ENCODE measurements at places on chromosomes 1 and 21.

DNA sequence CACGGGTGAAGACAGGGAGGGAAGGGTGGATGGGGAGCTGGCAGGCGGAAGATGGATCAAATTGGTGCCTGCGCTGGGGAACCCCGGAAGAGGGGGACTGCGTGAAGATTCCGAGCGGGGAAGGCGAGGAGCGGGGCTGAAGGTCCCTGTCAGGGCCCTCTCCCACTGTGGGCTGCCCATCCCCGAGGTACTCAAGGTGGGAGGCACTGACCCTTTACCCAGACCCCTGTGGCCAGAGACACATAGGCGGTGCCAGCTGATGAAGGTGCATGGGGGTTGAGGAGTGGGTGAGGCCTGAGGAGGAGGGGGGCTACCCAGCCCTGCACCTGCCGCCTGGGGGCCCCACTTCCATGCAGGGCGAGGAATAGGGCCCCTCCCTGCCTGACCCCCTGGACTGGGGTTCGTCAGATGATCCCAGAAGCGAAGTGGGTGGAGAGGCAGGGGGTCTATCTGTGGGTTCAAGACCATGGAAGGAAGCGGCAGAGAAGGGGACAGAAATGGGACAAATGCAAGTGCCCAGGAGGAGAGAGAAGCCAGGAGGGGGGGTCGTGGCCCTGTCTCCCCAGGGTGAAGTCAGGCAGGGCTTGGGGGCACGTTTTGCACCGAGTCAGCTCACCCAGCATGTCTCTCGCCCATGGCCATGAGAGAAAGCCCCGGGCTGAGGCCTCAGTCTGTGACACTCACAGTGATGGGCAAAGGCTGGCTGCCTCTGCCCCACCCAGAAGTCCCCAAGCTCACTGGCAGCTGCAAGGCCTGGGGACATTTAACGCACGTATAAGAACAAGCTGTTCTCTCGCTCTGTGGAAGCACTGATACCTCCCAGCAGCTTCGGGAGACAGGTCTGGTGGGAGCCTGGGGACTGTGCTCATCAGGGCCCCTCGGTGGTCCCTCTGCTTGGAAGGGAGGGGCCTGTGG is 7.0 kb upstream of the MMEL1 start:
- no peak for DNase-seq

- no peak for DNase-seq
Measured at GRCh38 chr1:7842517-7842916, 10.3 kb downstream of the UTS2 start.

DNA sequence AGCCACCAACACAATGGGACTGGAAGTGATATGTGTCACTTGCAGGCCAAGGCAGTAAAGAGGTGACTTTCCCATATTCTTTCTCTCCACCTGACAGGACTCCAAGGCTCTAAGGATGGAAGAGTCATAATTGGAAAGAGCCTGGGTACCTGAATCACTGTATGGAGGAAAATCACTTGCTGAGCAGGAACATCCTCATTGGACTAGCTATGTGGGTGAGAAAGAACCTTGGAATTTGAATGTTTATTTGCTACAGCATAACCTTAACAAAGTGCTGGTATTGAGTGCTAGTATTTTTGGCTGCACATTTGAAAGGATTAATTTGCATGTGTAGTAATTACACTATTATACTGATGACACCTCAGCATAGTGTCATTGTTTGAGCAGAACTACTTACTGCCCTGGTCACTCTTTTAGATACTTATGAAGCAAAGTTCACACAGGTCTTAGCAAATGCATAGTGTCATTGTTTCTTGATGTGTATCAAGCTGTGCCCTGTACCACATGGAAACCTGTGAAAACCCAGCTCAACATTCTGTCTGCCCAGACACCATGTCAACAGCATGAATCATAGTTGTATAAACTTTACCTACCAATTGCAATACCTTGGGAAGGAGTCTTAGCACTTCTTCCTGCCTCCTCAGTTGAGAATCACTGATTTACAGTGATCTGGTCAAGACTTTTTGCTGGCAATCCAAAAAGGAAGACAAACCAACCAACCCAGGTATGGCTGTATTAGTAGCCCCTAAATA is 5.1 kb upstream of the S100A10 start:
- no peak for DNase-seq

GRCh38 chr1:89781494-89782126 is 39.2 kb upstream of the LRRC8D start:
- no peak for DNase-seq

DNA sequence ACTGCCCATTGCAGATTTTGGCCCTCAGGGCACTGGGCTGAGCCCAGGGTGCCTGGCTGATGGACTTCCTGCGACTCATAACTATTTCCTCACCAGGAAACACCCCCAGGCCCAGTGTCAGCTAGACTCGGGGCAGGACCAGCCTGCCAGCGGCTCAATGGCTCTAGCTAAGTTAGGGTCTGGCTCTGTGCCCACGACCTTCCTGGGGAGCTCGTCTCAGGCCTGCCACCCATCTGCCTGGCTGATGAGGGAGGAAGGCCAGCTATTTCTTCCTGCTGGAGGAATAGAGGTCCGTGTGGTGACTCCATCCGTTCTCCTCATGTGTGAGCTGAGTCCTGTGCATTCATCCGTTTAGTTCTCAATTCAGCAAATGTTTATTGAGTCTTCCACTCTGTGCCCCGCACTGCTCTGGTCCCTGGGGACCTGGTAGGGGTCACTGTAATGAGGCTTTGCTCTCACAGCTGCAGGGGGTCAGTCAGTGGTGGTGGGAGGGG is 44.5 kb downstream of the KIRREL1 start:
- no peak for DNase-seq

- DNase-seq: no peak
Measured at GRCh38 chr1:195915826-195916225, 692.4 kb downstream of the KCNT2 start.

GRCh38 chr21:41318218-41318617 is 1.6 kb downstream of the FAM3B start:
- DNase-seq: no peak

DNA sequence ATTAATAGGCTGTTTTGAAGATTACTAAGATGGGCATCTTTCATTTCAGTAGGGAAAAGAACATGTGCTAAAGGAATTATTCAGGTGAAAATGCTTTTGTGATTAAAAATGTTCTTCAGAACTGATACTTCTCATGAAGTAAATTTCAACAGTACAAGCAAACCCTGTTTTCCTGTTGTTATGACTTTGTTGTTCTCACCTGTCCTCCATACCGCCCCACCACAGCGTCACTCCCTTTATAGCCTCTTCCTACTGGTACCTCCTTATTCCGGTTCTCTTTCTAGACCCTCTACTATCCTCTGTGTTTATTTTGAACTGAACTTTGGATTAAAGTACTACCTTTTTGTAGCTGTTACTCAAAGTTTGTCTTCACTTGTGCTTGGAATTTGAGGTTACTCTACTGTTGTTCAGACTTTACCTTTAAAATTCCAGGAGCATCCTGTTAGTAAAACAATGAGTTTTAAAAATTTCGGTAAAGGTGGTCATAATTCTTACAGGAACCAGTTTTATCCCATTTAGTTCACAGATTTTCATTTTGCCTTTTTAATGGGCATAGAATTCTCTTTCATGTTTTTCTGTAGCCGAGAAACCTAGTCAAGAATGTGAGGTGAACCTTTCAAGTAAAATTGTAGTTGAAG is 10.9 kb downstream of the CNST start:
- DNase-seq: no peak

DNA sequence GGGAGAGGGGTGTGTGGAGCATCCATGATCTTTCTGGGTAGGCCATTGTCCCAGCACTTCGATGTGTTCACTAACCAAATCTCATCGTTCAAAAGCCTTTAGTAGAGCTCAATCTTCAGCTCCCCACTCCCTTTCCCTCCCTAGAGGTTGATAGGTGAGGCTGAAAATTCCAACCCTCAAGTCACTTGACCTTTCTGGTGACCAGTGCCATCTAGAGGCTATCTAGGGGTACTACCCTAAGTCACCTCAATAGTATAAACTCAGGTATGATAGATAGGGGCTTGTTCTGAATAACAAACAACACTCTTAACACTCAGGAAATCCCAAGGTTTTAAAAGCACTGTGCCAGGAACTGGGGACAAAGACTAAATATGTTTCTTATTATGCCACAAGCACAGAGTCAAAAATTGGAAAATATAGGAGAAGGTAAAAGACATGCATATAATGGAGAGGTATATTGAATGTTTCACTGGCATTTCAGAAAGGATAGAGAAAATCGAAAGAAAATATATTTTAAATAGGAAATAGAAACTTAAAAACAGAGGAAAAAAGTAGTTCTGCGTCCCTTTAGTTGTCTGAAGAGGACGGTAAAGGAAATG is 42.9 kb upstream of the CD53 start:
- no peak for DNase-seq

DNA sequence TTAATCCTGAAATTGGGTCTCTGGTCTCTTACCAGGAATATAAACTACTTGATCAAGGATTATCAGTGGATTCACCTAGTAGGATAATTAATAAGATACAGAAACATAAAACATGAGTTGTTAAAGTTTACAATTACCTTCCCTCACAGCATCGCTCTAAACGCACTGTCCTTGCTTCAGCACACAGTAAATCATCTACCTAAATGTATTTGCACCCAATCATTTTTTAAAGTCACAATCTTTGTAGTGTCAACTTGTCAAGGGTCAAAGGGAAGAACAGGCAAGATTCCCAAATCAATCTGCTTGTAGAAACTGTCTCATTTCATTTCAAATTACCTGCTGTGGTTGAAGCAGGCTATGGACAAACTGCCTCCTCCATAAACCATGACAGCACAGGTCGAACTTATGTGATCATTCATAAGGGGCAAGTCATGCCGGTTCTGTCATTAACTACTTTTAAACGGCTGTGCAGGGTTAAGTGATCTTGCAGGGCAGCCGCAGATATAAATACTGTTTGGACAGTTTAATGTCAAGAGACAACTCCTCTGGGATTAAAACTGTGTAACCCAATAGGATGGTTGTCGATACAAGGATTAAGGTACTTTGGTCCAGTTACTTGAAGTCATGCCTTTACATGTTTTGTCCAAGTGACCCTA is 93.6 kb downstream of the ZNF281 start:
- DNase-seq: no peak

GRCh38 chr1:54294887-54295286 is 94.9 kb downstream of the MRPL37 start:
- DNase-seq: no peak

- no peak for DNase-seq
Measured at GRCh38 chr1:232355162-232356006, 274.5 kb downstream of the SIPA1L2 start.

DNA sequence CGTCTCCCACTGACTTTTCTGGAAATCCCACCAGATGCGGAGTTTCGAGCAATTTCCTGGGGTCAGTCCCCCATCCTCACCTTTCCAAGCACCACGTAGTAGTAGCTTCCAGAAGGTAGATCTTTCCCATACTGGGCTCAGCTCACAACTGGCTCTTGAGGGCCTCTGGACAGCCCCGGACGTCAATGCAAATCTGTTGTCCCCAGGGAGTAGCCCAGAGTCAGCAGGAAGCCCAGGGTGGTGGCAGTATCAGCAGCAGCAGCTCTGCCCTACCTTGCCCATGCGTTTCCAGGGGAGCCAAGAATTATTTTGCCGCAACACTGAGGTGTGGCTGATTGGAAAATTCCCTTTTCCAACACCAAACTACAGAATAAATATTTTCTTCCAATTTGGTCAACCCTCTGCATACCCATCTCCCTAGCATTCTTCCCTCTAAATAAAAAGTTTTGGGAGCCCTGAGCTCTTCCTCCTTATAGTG is 70.3 kb downstream of the CD46 start:
- no peak for DNase-seq

DNA sequence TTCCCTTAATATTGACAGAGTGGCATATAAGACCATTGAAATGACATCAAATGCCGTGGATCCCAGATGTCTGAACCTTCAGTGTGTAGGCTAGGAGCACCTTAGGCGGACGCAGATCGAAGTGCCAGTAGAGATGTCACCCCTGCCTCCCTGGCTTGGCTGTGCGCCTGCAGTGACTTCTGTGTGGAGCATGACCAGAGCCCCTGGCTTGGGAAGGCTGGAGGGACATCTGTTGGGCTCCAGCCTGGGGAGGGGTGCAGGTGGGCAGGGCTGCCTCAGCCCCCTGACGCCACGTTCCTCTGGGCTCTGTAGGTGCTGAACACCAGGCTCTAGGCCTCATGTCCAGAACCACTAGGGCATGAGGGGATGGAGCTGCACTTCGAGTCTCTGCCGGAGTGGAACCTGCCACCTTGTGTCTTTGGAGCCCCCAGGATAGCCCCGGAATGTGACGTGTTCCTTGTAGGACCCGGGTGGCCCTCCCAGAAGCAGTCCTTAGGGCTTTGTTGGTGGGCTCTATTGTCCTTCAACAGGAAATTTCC is 103.8 kb downstream of the ADARB1 start:
- DNase-seq: no peak
